ENCODE measurements at places on chromosomes 2 and 18. TPM values are rescaled to one million over a fixed set of nuclear protein-coding genes. Genes with fewer than 3 reads are reported as not detected.

Gene PDCD1
- total RNA-seq, result 4.9 TPM

Gene RFX8
- 2.1 TPM for total RNA-seq

Gene KCNG2
- not detected for total RNA-seq

- no peak for DNase-seq
- peaks cover 4% of the 10 kb centered on the region for H3K4me1 ChIP-seq
- H3K4me3 ChIP-seq, result no peak overlapping the region
- no peak overlapping the region for H3K27ac ChIP-seq
- no peaks in the 10 kb centered on the region for H3K27me3 ChIP-seq
Measured at GRCh38 chr2:48209214-48209885, 303.1 kb upstream of the FBXO11 start.

DNA sequence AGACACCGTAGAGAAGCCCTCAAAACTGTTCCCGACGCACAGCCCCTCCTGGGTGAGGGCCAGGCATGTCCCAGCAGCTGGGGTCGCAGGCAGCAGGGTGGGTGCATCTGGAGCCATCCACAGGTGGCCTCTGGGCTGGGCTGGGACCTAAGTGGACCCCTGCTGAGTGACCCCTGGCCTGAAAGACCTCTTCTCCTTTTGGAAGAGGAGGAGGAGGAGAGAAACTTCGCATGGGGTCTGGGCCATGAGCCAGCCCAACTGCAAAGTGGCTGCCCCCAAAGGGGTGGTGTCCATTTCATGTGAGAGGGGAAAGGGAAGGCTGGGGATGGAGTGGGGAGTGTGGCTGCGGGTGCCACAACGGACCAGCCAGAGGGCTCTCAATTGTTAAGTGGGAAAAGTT is 25.1 kb downstream of the ANO7 start:
- peaks cover 4% of the 10 kb centered on the region for H3K4me1 ChIP-seq
- H3K4me3 ChIP-seq, result no peak overlapping the region
- H3K36me3 ChIP-seq, result no peaks in the 10 kb centered on the region
- no peak for DNase-seq
- no peak overlapping the region for H3K27ac ChIP-seq

- no peaks in the 10 kb centered on the region for H3K36me3 ChIP-seq
- H3K27me3 ChIP-seq, result peaks cover 2% of the 10 kb centered on the region
- H3K4me1 ChIP-seq, result peaks cover 5% of the 10 kb centered on the region
- DNase-seq, result no peak
- no peak overlapping the region for H3K4me3 ChIP-seq
Measured at GRCh38 chr2:203691149-203691548, 15.3 kb upstream of the CD28 start.

- no peaks in the 10 kb centered on the region for H3K27me3 ChIP-seq
- H3K36me3 ChIP-seq, result peaks cover 58% of the 10 kb centered on the region
- H3K4me3 ChIP-seq, result peak overlapping the region; percentile 40
- H3K27ac ChIP-seq, result peak overlapping the region; percentile 97
Measured at GRCh38 chr18:77056344-77057005, 76.1 kb downstream of the MBP start.

GRCh38 chr18:26524504-26525351 is 23.6 kb downstream of the KCTD1 start:
- DNase-seq, result no peak
- H3K4me1 ChIP-seq, result no peaks in the 10 kb centered on the region
- H3K36me3 ChIP-seq, result no peaks in the 10 kb centered on the region
- H3K4me3 ChIP-seq, result no peak overlapping the region

GRCh38 chr2:200615247-200615646 is 29.4 kb downstream of the AOX1 start:
- DNase-seq, result no peak
- H3K4me3 ChIP-seq, result no peak overlapping the region
- peaks cover 1% of the 10 kb centered on the region for H3K27me3 ChIP-seq
- no peaks in the 10 kb centered on the region for H3K36me3 ChIP-seq
- no peak overlapping the region for H3K27ac ChIP-seq
- peaks cover 16% of the 10 kb centered on the region for H3K4me1 ChIP-seq

DNA sequence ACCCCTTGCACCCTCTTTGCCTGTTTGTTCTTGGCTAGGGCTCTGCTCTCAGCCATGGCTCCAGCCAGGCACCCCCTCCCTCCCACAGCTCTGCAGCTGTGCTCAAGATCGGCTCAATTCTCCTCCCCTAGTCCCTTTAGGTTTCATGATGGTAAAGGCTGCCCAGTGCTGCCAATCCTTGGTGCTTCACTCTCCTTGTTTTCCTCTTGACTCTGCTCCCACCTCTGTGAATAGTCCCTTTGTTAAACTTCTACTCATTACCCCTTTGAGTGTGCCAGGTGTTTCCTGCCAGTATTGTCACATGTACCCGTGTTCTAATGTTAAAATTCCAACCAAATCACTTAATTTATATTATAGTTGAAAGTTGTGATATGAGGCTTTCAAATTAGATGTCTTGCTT is 101.0 kb upstream of the CERS6 start:
- no peak overlapping the region for H3K27ac ChIP-seq
- no peaks in the 10 kb centered on the region for H3K36me3 ChIP-seq
- H3K4me1 ChIP-seq, result peaks cover 32% of the 10 kb centered on the region
- no peaks in the 10 kb centered on the region for H3K27me3 ChIP-seq
- H3K4me3 ChIP-seq, result no peak overlapping the region

Measured in activated CD4-positive, alpha-beta T cell treated with anti-CD3 and anti-CD28 coated beads, Interleukin-2, amount 10 ng/mL, durations not matched to agents 7 days and 5 days (primary cell).